MG63 (cell line): ENCODE measurements at places on chromosomes 13 and 19.

DNA sequence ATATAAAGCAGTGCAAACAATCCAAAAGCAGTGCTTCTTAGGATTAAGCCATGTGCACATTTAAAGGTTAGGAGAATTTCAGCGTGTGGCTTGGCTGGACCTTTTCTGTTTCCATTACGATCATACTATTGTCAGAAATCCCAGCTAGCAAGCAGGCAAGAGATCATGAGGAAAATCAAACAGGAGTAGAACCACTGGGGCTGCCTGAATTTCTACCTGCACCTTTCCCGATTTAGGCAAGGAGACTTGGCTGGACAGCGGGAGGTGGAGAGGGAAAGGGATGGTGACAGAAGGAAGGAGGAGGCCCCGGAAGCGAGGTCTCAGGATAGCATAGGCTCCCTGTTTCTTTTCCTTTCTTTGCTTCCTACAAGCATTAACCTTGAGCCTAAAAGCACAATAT, 102.5 kb downstream of the FGF14 start:
- DNase-seq = no peak

DNA sequence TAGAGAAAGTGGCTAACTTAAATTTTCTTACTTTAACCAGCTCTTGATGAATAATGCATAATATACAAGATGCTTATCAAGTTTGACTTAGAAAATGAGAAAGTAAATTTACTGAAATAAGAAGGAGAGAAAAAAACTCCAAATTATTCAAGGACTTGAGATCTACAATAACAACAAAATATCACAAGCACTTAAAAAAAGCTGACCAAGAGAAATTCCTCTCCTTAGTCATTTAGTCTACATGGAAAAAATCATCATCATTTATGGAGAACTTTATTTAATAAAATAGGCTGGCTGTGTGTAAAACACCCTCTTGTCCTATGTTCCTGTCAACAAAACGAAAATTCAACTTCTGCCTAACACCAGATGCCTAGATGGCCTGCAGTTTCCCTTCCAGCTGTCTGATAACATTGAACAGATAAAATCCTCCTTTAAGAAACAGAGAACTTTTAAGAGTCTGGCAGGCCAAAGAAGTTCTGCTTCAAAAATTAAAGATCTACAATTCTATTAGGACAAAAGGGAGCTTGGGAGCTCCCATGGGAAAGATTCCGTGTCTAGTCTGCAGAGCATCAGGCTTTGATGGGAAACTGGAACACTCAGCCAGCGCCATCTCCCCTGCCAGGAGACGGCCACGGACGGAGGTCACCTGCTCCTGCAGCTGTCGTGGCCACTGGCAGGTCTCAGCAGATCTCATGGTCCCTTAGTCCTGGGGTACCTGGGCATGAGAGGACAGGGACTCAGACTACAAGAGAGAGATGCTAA, 37.9 kb upstream of the ATP11A start:
- DNase-seq = no peak

DNA sequence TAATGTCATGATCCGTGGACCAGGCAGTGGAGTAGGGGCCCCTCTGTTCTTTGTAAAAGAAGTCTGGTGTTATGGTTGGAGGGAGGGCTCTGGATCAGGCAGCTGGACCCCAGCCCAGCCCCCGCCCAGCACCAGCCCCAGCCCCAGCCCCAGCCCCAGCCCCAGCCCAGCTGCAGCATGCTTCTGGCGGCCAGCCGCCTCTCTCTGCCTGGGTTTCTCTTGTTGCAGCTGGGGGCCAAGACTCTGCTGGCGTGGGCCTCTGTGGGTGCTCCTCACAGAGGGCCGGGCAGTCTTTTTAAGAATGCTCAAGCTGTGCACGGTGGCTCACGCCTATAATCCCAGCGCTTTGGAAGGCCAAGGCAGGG, 17.9 kb downstream of the DOT1L start:
- DNase-seq = no peak

- DNase-seq = no peak
Measured at GRCh38 chr13:70023516-70023915, 84.1 kb upstream of the ATXN8OS start.

GRCh38 chr19:51460164-51460992, 2.1 kb upstream of the SIGLEC8 start:
- DNase-seq = no peak

DNA sequence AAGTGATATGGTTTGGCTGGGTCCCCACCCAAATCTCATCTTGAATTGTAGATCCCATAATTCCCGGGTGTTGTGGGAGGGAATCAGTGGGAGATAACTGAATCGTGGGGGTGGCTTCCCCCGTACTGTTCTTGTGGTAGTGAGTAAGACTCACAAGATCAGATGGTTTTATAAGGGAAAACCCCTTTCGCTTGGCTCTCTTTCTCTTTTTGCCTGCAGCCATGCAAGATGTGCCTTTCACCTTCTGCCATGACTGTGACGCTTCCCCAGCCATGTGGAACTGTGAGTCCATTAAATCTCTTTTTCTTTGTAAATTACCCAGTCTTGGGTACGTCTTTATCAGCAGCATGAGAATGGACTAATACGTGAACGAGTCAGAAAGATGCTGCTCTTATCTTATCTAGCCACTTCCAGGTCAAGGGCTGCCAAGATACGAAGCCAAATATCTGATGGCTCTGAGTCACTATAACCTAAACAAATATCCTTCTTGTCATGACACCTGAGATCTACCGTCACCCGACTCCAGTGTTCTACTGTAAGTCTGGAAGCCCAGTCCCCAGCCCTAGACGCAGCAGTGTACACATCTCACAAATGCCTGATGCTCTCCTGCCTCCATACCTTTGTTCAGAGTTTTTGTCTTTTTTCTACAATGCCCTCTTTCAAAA, 45.9 kb downstream of the SLC15A1 start:
- DNase-seq = no peak

DNA sequence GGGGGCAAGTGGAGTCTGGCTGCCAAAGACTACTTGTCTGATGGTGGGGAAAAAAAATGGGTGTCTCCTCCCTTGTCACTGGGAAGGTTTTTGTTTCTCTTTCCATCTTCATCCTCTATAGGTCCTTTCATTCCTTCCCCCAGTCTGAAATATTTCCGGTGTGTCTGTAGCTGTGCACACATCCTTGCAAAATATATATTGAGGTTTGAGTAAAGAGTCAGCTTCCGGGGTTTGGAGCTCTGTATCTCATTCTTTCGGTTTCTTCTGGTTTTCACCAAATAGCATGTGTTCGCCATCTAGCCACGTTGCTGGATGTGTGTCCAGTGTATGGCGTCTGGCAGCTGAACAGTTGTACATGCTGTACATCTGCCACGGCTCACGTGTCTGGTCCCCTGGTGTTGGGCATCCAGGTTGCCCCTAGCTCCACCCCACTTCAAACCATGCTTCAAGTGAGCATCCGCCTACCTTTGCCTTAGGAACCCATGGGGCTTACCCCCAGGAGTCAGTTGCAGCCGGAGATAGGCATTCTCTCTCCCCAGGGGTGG, 142.2 kb downstream of the SIPA1L3 start:
- no peak for DNase-seq

- no peak for DNase-seq
Measured at GRCh38 chr13:59459972-59460371, 703.8 kb downstream of the DIAPH3 start.

DNA sequence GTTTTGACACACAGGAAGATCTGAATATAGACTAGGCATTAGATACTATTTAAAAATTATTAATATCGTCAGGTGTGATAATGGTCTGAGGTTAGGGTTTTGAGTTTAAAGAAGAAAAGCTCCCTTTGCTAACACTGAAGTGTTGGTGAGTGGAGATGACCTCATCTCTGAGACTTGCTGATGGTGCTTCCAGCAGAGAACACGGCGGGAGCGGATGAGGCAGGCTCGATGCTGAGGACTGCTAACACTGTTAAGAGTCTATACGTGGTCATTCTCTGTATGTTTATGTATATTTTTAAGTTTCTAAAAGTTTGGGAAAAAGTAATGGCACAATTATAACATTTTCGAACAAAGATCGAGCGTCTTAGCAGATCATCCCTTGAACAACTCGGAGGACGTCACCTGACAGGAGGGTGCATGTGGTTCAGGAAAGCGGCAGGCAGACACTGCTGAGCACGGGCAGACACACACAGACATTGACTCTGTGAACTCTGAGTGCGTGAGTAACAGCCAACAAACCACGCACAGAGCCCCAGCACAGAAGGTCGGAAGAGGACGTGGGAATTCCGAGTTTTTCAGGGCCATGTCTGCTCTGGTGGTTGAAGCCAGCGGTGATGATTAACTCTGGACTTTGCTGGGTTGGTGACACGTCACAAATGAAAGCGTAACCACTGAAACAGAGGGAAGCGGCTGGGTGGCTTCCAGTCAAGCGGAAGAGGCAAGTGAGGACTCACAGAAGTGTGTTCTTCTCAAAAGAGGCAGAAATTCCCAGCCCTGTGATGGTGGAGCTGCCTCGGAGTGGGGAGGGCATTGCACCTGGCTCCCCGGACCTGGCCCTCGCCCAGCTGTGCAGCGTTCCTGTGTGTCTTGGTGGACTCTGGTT, 91.9 kb upstream of the TEX29 start:
- peak; percentile 68 for DNase-seq

DNA sequence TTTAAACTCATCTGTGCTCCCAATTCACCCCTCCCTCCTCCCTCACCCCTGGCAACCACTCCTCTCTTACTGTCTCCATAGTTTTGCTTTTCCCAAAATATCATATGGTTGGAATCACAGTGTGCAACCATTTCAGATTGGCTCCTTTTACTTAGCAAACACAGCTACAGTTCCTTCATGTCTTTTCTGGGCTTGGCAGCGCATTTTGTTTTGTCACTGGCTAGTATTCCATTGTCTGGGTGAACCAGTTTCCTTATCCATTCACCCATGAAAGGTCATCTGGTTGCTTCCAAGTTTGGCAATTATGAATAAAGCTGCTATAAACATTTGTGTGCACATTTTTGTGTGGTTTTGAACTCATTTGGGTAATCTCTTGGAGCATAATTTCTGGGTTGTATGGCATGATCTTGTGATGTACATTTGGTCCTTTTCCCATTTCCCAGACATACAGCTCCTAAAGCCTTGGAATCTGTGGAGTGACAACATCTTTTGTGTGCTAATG, 23.9 kb upstream of the GAS6 start:
- peak; percentile 91 for DNase-seq

GRCh38 chr19:3142292-3142670, 6.4 kb downstream of the GNA15 start:
- peak; percentile 87 for DNase-seq

GRCh38 chr13:32126278-32126677, 94.7 kb downstream of the FRY start:
- DNase-seq = no peak
